ENCODE measurements at places on chromosomes 5 and 9.

- peak; percentile 84 for DNase-seq
Observed at GRCh38 chr5:126811515-126812198, 34.7 kb downstream of the LMNB1 start.

- no peak for DNase-seq
Observed at GRCh38 chr5:26121338-26121737, 917.0 kb downstream of the CDH9 start.

DNA sequence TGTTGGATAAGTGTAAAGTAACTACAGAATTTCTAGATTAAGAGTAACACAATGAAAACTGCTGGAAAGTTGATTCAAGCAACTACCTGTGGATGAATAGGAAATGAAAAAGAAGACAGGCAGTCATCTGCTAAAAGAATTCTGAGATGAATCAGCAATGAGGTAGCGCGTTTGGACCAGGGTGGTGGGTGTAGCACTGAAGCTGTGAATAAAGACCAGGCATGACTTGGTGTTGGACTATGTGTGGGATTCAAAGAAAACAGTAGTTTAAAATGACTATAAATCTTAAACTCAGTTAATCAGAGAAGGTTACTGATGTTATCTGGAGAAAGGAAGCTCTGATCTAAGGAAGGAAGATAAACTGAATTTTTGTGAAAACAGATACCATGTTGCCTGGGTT lies 159.8 kb downstream of the FBN2 start:
- no peak for DNase-seq

DNA sequence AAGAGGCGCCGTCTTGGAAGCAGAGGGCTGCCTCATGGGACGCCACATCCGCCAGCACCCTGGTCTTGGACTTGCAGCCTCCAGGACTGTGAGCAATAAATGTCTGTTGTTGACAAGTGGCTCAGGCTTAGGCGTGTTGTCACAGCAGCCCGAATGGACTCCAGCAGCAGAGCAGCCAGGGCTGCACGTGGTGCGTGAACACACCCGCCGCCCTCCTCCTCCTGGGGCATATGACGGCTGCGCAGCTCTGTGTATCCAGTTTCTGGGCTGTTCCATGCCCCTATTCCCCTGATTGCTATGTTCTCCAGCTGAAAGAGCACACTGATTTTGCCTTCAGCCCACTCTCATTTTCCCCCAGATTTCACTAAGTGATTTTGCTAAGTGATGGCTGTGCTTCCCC lies 36.0 kb upstream of the CLPTM1L start:
- no peak for DNase-seq

DNA sequence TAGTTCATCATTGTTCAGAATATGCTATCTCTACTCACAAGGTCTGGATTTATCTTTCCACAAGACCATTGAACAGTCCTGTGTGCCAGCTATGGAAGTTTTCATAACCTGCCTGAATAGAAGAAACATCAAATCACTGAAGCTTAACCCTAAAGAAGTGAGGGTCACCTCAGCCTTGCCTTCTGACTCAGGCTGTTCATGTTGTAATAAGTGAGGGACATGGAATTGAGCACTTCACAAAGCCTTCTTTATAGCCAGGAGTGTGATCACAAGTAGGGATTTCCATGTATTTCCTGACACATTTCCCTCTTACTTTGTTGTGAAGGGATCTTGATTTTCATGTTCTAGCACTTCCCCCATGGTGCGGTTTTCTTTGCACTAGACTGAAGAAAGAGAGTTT lies 577.5 kb upstream of the WWC1 start:
- DNase-seq, result no peak

GRCh38 chr9:109972026-109972882 lies 192.3 kb downstream of the PALM2AKAP2 start:
- DNase-seq, result peak; percentile 95

DNA sequence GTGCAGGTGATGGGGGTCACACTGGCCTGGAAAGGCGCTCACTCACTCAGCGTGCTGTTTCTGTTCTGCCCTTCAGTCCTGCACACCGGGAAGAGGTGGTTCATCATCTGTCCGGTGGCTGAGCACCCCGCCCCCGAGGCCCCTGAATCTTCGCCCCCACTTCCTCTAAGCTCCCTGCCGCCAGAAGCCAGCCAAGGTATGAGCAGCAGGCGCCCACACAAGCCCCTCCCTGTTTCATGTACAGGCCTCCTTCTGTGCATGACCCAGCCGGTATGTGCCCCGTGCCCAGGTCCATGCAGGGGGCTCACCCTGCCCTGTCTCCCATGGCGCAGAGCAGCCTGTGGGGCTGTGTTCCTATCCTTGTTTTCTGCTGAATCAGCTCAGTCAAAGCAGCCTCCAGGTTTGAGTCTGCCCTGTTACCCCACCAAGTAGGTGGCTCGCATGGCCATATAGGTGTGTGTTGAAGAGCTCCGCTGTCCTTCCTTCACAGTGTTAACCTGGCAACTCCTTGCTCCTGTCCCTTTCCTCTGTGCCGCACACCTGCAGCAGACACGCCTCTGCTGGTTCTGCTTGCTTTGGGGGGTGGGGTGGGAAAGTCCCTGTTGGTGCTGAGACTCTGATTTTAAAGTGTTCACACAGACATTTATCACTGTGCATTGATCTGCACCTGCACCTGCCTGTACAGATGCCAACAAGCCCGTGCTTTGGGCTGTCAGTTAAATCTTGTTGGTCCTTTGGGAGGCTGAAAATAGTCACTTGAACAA lies 84.8 kb downstream of the WNK2 start:
- DNase-seq, result peak; percentile 16

DNA sequence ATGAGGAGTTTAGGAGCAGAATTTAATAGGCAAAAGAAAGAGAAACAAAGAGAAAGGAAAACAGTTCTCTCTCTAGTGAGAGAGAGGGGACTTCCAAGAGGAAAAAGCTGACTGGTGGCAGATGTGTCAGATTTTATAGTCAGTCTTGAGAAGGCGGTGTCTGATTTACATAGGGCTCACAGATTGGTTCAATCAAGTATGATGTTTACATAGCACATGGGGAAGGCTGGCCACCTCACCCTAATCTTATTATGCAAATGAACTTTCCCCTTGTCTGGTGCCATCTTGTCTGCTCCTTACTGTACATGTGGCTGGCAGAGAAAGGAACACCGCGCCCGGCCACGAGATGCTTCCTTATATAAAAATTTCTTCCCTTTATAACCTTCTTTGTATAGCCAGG lies 24.7 kb downstream of the UNC13B start:
- DNase-seq, result peak; percentile 62

DNA sequence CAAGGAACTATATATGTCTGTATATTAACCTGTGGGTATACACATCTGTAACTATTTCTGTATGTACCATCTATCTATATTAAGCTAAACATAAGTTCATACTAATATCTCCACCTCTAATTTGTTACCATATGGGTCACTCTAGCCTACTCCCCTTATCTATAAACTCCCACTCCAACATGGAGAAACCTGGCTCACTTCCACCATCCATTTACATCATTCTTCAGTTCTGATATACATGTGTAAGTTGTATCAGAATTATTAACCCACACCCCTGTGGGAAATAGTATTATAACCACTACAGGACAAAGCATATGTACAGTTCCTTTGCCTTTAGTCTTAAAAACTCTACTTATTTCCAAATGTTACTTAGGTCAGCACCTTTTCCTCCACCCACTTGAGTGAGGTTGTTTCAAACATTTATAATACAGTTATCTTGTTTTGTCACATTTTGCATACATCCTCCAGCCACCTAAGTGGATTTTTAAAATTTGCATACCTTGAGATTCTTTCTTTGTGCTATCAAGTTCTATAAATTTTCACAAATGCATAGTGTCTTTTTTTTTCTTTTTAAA lies 10.6 kb downstream of the NDFIP1 start:
- DNase-seq, result no peak

DNA sequence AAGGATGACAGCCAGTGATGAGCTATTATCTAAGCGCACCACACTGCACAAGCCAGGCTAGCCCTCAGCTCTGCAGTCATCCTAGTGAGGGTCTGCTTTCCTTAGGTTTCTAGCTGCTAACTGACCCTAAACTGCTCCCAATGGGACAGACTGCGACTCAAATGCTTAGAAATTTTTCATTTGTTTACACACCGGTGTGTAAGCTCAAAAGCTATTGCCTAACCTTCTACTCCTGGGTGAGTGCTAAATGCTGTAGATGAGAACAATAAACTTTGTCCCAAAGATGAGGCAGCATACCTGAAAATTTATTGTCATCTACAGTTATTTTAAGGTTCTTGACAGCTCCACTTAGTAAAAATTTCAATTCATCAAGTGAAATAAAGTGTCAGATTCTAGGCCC lies 311.4 kb downstream of the TMEM167A start:
- DNase-seq, result no peak

DNA sequence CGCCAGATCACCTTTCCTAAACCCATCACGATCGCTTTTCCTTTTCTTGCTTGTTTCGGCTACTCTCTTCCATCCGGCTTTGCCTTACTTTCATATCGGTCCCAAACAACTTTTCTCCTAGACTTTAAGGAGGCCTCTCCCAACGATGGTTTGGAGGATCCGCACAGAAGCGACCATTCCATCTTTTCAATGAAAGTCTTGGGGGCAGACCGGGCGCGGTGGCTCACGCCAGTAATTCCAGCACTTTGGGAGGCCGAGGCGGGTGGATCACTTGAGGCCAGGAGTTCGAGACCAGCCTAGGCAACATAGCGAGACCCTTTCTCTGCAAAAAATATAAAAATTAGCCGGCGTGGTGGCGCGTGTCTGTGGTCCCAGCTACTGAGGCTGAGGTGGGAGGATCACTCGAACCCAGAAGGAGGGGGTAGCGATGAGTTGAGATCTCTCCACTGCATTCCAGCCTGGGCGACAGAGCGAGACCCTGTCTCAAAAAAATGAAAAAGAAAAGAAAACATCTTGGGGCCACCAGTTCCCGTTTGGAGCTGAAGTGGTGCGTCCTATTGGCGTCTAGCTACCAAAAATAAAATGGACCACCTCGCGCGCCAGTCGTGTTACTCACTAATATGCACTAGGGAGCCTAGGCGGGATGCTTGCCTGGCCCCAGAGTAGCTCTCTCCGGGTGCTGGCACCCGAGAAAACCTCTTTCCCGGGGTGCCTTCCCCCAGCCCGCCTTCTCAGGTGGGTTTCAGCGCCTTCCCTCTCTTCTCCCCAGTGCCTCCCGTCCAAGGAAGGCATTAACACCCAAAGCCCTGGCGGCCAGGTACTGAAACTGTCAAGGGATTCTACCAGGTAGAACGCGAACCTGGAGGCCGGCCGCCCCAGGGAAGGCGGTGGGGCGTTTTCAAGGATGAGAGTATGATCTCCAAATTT lies 800 bp upstream of the AP3B1 start:
- DNase-seq, result peak; percentile 31

DNA sequence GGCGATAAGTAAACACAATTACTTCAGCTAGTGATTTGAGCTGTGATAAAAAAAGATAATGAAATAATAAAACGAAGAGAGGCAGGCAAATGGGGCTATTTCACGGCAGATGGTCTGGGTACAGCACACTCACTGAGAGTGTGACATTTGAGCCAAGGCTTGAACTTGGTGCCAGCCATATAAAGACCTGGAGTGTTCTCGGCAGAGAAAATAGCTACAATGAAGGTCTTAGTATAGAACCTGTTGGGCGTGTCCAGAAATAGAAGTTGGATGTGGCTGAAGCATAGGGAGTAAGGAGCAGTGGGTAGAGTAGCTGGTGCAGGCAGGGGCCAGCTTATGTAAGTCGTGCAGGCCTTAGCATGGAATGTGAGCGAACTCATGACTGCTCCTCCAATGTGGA lies 660.3 kb upstream of the WWC1 start:
- DNase-seq, result no peak

- DNase-seq, result no peak
Observed at GRCh38 chr5:22947921-22948320, 94.8 kb upstream of the CDH12 start.

GRCh38 chr9:124197177-124198095 lies 60.3 kb upstream of the NEK6 start:
- DNase-seq, result peak; percentile 97

GRCh38 chr5:44002381-44002901 lies 386.8 kb downstream of the FGF10 start:
- DNase-seq, result no peak

GRCh38 chr9:16100537-16101091 lies 547.8 kb downstream of the CCDC171 start:
- no peak for DNase-seq

GRCh38 chr5:147098233-147098790 lies 136.5 kb upstream of the STK32A start:
- DNase-seq, result peak; percentile 51

DNA sequence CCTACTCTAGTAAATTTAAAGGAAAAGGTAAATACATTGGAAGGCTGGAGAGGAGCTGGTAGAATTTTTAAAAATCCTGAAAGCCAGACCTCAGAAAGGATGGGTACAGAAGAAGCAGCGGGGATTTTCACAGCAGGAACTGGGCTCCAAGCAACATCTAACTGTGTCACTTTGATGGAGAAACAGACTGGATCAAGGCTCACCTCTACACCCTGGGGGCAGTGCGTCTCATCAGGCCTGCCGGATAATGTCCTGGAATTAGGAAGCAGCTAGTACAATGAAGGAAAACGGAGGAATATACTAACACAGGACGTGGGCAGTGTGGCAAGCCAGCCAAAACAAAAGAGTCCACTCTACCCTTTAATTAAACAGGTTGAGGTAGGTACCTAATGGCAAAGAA lies 463.6 kb downstream of the TAF11L14 start:
- no peak for DNase-seq
